ENCODE measurements at places on chromosomes 7 and 10.

- DNase-seq: no peak
Observed at GRCh38 chr7:69476416-69476815, 121.9 kb upstream of the AUTS2 start.

DNA sequence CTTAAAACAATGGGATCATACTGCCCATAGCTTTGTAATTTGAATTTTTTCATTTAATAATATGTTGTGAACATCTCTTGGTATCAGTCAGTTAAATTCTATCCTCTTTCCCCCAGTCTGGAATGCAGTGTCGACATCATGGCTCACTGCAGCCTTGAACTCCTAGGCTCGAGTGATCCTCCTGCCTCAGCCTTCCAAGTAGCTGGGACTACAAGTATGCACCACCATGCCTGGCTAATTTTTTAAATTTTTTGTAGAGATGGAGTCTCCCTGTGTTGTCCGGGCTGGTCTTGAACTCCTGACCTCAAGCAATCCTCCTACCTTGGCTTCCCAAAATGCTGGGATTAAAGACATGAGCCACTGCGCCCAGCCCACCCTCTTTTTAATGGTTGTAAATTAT lies 34.6 kb downstream of the MPLKIP start:
- no peak for DNase-seq

DNA sequence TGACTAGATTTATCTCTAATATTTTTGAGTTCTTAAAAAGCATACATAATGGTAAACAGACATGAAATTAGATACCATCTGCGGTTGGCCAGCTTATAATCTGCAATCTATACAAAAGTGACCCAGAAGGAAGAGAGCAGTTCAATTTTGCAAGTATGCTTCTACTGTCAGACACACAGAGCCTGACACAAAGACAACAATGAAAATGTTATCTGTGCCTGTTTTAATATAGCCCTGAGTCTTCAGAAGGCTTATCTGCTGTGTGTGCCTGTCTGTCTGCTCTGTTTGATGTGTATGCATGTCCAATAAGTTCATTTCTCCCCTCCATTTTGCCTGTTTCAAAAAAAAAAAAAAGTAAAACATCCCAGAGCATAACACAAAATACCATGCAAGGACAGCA lies 73.3 kb upstream of the FHIP2A start:
- DNase-seq: no peak

DNA sequence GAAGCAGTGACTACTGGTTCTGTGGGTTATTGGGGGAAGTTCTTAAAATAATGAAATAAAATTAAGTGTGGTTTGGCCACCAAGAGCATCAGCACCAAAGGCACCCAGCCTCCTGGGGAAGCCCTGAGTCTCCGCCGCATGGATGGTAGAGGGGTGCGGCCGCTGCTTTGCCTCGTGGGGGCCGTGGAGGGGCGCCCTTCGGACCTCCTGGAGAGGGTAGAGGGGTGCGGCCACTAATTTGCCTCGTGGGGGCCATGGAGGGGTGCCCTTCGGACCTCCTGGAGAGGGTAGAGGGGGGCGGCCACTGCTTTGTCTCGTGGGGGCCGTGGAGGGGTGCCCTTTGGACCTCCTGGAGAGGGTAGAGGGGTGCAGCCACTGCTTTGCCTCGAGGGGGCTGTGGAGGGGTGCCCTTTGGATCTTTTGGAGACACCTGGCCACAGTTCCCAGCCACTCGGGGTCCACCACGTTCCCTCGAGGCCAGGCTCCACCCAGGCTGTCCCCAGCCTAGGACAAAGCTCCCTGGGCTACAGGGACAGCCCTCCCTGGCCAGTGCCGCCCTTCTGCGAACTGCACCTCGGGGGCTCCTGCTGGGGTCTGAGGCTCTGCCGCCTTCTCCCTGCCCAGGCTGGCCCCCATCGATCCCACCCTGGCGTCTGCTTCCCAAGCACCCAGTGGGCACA lies 535.1 kb downstream of the PTPRN2 start:
- no peak for DNase-seq

DNA sequence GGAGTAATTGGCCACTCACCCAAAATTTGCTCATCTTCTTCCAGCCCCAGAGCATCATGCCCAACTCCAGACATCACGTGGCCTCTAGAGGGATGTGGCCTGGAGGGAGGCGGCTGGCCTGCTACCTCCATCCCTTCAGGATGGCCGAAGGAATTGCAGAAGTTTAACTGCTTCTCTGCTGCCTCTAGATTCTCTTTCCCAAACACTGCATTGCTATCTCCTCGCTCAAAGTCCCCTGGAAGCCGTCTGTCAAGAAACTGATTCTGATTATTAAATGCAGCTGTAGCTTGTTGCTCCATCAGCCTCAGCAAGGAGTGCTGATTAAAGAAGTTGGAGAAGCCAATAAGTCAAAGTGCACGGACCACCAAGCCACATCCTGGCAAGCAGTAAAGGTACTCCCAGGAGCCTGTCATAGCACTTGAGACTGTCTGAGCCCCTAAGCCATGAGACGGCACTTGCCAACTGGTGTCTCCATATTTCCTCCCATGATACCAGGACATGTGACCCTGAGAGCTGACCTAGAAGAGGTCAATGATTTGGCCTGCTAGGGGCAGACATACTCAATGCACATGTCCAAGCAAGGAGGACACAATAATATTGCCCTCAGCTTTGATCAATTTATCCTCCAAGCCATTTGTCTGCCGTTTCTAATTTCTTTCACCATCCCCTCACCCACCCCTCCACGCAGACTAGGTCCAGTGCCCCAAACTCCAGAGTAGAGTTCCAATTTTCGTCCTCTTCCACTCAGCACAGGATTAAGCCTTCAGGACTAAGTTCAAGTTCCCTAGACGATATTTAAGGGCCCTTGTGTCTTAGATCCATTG lies 84.2 kb downstream of the TBXAS1 start:
- DNase-seq: no peak

GRCh38 chr7:39621784-39622411 lies 1.5 kb upstream of the RALA start:
- DNase-seq: no peak

DNA sequence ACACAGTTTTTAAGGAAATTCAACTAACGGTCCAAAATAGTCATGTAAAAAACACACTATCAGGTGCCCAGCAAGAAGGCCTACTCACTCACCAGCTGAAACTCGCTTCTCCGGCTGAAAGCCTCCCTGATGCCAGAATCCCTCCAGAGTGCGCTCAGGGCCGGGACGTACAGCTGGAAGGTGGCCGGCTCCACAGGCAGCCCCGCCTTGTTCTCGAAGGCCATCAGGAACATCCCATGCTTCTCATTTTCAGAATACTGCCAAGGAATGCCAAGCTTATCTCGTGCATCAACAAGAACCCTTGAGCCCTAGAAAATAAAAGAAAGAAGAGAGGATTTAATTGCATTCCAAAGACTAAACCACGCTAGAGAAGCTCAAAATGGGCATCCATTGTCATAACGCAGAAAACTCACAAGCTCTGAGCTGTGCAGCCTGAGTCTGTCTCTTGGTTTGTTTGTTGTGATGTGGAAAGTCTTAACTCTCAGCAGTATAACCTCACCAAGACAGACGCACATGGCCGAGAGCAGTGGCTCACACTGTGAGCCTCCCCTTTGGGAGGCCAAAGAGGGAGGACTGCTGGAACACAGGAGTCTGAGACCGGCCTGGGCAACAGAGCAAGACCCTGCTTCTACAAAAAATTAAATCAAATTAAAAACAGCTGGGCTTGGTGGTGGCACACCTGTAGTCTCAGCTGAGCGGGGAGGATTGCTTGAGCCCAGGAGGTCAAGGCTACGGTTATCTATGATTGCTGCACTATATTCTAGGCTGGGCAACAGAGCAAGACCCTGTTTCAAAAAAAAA lies 49.1 kb downstream of the GNA12 start:
- DNase-seq: no peak

- no peak for DNase-seq
Observed at GRCh38 chr10:74910976-74911350, 84.6 kb downstream of the KAT6B start.

- DNase-seq: no peak
Observed at GRCh38 chr7:28389504-28390395, 22.6 kb upstream of the CREB5 start.

DNA sequence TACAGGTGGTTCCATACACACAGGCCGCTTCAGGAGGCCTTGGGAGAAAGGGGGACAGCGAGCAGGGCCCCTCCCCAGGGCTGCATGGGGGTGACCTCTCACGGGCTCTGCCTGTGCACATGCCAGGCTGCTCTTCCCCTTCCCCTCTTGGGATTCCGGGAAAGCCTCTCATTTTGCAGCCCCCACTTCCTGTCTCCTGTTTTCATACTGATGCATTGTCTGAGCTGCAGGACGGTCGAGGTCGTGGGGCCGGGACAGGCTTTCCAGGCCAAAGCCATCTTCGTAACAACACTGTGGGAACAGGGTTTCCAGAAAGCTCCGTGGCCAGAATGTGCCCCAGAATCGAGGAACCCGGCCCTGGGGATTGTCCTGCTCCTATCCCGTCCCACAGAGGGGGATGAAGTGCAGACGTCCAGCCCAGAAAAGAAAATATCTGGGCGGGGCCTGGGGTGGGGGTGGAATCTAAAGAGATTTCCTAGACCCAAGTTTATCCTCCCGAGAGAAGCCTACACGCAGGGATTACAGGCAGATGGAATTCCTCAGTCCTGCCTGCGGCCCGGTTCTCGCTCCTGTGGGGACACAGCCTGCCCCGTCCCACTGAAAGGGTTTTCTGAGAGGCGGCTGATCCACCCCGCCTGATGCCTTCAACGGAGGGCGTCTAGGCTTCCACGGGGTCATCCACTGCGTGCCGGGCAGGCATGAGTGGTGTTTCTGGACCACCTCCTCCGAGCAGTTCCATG lies 29.5 kb upstream of the DNAAF5 start:
- DNase-seq: no peak

- no peak for DNase-seq
Observed at GRCh38 chr10:72826346-72826745, 67.2 kb upstream of the OIT3 start.

DNA sequence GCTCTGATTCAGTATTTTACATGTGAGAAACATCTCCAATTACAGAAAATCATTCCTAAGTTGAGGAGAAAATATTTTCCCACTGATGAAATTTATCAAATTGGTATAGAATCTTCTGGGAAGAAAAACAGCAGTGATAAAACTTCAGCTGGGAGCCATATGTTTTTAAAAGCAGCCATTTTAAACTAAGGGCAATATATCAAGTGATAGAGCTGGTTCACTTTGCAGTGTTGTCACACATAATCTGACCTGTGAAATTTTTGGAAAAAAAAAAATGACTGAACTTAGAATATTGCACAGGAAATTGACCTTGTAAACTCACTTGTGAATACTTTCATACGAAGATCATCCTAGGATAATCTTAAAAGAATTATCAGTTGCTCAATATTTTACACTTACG lies 10.5 kb upstream of the EZH2 start:
- no peak for DNase-seq

- no peak for DNase-seq
Observed at GRCh38 chr10:85847085-85847484, 519.5 kb downstream of the GRID1 start.

DNA sequence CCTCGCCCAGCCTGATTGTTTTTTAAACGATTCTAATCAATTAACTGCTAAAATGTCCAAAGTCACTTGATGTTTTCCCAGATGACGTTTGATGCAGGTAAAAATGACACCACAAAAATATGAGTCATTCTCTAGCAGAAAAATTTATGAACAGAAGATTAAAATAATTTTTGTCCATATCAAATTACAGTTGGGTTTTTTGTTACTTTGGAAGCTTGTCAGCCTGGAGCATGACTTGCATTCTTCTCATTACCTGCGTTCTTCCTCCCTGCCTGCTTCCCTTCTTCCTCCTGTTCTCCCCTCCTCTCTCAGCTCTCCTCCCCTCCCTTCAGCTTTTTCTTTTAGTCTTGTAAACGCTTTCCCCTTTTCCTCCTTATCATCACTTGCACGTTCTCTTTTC lies 18.7 kb downstream of the IL15RA start:
- no peak for DNase-seq

Measured in T-helper 22 cell (primary cell).